ENCODE measurements at places on chromosomes 5 and 9.

- no peak for DNase-seq
Measured at GRCh38 chr9:128193469-128194096, 2.2 kb upstream of the CIZ1 start.

DNA sequence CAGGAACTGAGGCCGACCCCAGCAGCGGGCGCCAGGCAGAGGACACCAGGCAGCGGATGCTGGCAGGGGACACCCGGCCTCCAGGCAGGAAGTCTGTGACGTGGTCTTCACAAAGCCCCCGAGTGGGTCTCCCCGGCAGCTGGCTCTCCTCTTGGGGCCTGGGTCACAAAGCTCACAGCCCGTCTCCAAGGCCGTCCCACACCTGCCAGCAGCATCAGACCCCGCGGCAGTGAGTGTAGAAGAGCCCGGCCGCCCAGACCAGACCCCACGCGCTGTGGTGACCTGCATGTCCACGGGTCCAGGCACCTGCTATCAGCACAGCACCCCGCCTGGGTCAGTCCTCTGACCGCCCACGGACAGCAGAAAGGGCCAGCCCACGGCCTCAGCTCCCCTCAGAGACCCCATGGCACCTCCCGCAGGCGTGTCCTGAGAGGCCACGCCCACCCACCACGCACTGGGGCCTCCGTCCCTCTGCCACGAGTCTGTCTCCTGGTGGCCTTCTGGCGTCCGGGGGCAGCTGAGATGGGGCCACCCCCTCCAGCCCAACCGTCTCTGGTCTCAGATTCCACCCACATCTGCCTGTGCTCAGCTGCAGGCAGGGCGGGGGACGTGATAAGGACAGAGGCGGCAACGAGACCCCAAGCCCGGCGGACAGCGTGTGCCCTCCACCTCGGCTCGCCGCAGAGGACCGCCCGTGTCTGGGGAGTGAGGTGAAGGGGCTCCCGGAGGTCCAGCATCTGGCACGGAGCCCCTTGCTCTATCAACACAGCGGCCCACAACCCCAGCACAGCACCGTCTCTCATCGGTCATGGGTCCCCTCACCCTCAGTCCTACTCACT, 34.2 kb downstream of the EXD3 start:
- DNase-seq, result no peak

- no peak for DNase-seq
Measured at GRCh38 chr5:135065306-135066265, 31.6 kb upstream of the PITX1 start.

DNA sequence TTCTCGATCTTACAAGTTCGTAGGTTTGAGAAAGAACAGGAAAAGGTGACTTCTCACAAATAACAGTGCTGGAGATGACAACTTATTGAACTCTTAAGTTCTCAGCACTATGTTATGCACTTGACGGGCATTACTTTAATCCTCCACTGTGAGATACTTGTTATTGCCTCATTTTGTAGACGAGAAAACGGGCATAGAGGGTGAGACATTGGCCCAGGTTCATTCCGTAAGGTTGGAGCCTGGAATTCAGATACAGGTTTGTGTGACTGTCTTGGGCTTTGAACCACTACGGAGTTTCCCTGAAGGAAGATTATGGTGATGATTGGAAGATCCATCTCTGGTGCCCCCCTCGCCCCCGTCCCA, 657 bp downstream of the MAT2B start:
- no peak for DNase-seq

- DNase-seq, result no peak
Measured at GRCh38 chr5:128965011-128965637, at the start of gene SLC27A6. TSS of gene SLC27A6 (plus strand) at chr5:128965488. CDS start at chr5:128966138, 650 bp downstream.

- DNase-seq, result no peak
Measured at GRCh38 chr5:143537056-143537455, 133.6 kb upstream of the NR3C1 start.
